ENCODE measurements at places on chromosomes 6 and 20.

- no peak for DNase-seq
Measured at GRCh38 chr6:136351518-136352110, 62.0 kb upstream of the BCLAF1 start.

DNA sequence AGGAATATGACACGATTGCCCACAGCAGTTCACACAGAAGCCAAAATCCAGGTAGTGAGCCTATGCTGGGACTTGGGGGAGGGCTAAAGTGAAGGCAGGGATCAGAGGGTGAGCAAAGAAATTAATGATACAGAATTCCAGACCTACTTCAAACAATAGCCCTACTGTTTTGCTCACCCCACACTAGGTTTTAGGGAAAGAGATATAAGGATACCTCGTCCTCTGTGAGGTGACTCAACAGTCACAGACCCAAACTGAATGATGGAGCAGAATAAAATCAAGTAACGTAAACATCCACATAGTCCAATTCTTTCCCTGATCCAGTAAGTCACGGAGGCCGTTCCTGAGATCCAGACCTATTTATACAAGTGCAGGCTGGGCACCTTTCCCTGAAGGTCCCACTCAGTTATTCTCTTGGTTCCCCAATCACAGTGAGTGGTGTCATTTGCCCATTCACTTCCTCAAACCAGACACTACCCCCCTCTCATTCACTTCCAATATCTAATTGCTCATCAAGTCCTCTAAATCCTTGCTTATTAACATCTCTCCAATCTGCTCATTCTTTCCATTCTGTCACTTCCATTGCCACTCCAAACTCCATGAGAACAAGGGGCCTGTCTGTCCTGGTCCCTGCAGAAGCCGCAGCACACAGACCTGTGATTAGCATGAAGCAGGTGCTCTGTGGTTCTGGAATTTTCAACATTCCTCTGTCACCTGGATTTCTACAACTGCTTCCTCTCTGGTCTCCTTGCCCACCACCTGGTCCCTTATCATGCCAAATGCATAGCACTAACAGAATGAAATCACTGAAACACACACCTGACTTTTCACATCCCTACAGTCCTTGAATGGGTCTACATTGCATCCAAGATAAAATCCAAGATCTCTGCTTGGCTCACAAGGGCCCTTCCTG, 55.9 kb downstream of the ATXN1 start:
- DNase-seq = no peak

DNA sequence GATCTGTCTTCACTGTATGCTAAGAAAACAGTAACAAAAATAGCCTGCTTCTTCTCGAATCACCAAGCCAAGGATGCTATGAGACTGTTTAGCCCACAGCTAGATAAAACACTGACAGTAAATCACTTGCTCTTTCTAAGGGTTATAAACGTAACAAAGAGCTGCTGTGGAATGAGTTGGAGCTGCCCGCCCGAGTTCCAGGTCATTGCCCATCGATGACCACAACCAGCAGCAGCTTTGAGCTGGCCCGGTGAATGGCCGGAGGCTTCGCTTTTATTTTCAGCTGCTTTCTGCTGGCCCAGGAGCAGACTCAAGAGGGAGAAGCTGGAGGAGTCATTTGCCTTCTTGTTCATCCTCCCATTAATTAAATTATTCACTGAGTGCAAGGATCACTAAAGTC, 82.2 kb upstream of the CDH4 start:
- no peak for DNase-seq

GRCh38 chr6:12058172-12058961, 46.3 kb downstream of the HIVEP1 start:
- DNase-seq = no peak

DNA sequence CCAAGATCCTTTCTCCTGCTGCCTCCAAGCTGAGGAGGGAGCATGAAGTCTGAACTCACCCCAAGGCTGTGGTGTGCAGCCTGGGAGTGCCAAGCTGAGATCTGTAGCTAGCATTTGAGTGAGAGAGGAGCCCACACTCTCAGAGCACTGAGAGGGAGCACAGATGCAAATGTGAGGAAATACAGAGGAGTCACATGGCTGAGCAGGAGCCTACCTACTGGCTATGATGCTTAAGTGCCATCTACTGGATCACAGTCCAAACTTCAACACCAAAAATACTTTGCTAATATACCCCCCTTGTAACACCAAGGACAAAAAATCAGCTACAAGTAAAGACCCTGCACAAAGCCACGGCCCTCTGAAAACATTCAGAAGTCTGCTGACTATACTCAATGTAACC, 94.4 kb upstream of the IMPG1 start:
- no peak for DNase-seq

GRCh38 chr6:53297004-53297403, 51.7 kb downstream of the ELOVL5 start:
- no peak for DNase-seq

GRCh38 chr20:61297986-61298385, 45.9 kb downstream of the CDH4 start:
- DNase-seq = no peak

DNA sequence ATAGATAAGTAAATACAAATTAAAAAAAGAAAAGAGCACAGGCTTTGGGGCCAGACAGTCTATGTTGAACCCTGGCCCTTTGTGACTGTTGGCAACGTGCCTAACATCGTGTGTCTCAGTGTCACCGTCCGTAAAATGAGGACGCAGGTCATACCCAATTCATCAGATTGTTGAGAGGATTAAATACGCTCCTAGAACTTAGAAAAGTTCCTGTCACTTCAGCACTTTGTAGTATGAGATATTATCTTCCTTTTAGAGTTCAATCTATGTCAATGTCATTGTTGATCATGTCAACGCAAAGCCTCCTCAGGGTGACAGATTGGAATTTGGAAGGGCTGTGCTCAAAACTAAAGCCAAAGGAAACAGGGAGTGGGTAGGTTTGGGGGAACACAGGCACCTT, 21.7 kb downstream of the SERPINB1 start:
- DNase-seq = no peak

- DNase-seq = no peak
Measured at GRCh38 chr20:45813006-45813340, 529 bp downstream of the UBE2C start.

DNA sequence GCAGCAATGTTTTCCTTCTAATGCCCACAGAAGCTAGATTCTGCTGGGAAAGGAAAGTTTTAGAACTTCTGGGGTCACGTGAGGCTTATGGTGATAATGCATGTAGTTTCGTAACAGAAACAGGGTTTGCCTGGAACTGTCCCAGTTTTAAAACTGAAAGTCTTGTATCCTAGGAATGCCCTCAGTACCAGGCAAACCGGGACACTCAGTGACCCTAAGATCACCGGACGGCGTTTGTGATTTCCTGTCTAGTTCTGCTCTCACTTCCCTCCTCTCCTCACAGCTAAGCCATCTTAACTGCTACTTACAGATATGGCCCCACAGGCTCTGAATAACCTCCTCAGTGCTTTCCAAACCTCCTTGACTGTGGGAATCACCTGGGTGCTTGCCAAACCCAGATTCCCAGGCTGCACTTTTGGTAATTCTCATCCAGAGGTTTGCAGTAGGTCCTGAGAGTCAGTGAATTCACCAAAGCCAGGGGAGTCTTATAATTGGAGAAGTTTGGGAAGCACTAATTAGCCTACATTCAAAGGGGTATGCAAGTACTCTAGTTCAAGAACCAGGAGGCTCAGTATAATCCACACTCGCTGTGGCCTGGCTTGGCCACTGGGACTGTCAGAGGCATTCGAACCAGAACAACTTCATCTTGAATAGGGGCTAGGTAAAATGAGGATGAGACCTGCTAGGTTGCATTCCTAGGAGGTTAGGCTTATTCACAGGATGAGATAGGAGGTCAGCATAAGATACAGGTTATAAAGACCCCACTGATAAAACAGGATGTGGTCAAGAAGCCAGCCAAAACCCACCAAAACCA, 231.6 kb upstream of the MYLIP start:
- DNase-seq = no peak

- DNase-seq = no peak
Measured at GRCh38 chr6:104252276-104252675, 607.4 kb downstream of the HACE1 start.

GRCh38 chr6:139161817-139162284, 27.0 kb downstream of the HECA start:
- DNase-seq = peak; percentile 61

GRCh38 chr6:22575190-22575589, 5.8 kb downstream of the HDGFL1 start:
- DNase-seq = no peak

- DNase-seq = no peak
Measured at GRCh38 chr20:38205001-38205400, 39.9 kb upstream of the TGM2 start.

GRCh38 chr20:1280195-1281102, 14.4 kb downstream of the SNPH start:
- no peak for DNase-seq

DNA sequence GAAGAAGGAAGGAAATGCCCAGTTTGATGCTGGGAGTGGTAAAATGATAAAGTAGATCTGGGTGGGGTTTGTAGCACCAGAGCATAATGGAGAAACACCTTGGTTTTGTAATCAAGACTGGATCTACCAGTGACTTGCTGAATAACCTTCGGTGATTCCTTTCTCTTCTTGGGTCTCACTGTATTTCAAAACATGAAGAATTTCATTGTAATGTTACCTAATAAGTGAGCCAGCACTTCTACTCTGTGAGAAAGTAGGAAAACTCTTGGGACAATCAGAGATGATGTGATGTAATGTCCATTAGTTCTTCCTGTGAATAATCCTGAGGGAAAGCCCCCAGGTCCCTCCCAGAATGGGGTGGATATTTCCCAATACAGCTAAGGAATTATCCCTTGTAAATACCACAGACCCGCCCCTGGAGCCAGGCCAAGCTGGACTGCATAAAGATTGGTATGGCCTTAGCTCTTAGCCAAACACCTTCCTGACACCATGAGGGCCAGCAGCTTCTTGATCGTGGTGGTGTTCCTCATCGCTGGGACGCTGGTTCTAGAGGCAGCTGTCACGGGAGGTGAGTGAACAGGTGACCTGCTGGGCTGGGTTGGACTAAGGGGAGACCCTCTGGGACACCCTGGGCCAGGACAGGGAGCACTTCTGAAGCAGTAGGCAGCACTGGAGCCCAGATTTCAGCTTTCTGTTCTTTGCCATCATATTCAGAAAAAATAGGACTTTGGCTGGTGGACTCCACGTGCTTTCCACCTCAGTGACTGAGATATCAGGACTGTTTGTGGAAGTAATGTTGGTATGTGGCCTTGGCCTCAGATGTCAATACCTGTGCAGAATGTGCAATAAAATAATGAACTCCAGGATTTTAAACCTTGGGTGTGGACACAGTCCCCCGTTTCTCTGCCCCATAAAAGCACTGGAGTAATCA, at the start of gene PI3:
Gene PI3 (plus strand): TSS at position 469 of the 931 bp plus-strand sequence. CDS start 21 bp downstream, at position 490.
- no peak for DNase-seq

- DNase-seq = no peak
Measured at GRCh38 chr6:130041594-130041993, 23.2 kb downstream of the L3MBTL3 start.

DNA sequence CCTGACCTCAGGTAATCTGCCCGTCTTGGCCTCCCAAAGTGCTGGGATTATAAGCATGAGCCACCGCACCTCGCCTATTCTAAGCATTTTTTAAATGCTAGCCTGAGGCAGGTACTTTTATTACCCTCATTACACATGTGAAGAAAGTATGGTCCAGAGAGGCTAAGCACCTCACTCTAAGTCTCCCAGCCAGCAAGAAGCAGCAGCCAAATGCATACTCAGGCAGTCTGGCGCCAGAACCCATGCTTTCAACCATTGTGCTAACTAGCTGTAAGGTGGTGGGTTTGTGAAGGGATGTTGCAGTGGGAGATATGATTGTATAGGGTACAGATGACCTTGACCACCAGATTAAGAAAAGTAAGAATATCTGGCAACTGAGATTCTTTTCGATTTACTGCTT, 26.1 kb upstream of the RIPOR2 start:
- DNase-seq = no peak

DNA sequence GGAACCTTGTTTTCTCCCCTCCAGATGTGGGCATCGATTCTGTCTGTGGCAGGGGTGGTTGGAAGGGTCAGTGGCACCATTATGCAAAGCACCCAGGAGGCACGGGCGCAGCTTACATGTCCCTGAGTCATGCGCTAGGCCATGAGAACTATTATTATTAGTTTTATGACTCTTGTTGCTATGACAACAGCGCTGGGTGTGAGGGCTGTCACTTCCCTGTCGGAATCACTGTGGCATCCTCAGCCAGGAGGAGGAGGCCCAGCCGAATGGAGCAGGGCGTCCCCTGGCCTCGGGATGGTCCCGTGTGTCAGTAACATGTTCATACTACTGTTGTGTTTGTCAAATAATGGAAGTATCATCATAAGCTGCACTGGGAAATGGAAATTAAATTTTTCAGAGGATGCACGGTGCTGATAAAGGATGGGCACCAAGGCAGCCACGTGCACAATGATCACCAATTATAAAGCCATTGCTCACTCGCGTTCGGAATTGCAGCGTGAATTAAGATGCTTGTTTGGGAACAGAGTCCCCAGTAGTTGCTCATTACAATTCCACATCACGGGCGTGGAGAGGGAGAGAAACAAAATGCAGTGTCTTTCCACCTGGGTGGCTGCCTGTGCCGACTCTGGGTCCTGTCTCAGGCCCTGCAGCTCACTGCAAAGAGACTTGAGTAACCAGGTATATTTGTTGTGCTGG, 247.9 kb downstream of the CDH4 start:
- DNase-seq = no peak

- DNase-seq = no peak
Measured at GRCh38 chr6:7433121-7433617, 43.6 kb downstream of the RIOK1 start.
